SJSA1 (cell line): ENCODE measurements at places on chromosomes 7 and 10. TPM values are rescaled to one million over a fixed set of nuclear protein-coding genes. Genes with fewer than 3 reads are reported as not detected.

- no peaks in the 10 kb centered on the region for H3K27me3 ChIP-seq
- no peaks in the 10 kb centered on the region for H3K36me3 ChIP-seq
- no peak for DNase-seq
Observed at GRCh38 chr7:25381818-25382589, 153.7 kb upstream of the NPVF start.

DNA sequence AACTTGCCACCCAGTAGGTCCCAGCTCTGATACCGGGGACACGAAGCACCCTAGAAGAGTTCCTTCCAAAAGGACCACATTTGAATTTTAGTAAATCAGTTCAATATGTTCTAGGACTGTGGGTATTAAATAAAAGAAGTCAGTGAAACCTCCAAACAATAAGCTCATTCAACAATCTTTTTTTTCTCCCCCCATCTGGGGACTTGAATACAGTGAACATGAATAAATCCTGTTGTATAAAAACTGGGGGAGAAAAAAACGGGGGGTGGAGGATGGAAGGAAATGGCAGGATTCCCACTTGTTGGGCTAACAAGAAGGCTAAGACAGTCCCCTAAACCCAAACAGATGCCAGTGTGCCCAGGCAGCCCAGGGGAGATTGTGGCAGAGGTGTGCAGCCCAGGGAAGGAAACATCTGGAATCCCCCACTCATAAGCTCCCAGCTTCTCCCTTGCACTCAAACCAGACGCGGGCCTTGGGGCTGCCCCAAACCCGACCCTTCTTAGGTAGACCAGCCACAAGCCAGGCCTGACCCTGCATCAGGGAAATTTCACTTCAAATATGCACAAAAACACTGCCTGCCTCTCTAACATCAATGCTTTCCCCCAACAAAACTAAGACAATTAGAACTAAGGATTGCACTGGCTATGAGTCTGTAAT, 8.8 kb downstream of the AFAP1L2 start:
- no peak for DNase-seq
- no peak overlapping the region for H3K4me3 ChIP-seq
- H3K27ac ChIP-seq, result no peak overlapping the region
- H3K27me3 ChIP-seq, result no peaks in the 10 kb centered on the region

DNA sequence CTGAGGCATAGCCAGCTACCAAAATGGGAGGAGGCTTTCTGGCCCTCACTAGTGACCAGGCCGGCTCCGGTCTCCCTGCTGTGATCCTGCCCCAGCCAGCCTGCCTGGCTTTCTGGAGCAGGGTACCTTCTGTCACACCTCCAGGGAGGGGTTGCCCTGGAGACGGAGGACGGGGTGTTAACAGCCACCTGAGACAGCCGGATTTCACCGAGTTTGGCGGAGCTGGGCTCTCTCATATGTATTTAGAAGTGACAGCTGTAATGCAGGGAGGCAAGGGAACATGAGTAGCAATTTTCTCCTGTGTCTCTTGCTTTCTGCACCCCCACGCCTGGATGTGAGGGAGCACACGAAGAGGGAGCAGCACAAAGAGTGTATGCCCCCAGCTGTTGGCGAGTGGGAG, 473.3 kb downstream of the PLXNA4 start:
- DNase-seq, result no peak
- no peaks in the 10 kb centered on the region for H3K4me1 ChIP-seq
- no peaks in the 10 kb centered on the region for H3K36me3 ChIP-seq
- H3K27me3 ChIP-seq, result 0 out of 2 replicates have a peak, but pooled peaks cover 7% of the 10 kb centered on the region

DNA sequence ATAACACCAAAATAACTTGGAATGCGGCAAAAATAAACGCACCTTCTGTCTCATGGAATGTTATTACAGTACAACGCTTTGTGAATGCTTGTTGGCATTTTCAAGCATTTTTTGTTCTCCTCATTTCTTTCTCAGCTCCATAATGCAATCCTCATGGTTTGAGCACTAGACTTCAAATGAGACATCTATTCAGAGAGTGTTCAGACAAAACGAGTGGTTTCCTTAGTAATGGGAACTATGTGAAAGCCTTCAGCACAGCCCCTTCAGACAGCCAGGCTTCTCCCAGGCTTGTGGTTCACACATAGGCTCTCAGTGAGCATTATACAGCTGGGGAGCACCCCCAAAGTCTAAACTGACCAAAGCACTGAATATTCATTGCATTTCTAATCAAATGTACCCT, 8.6 kb upstream of the LRRN3 start:
- peak overlapping the region; percentile 95 for H3K27ac ChIP-seq
- H3K4me3 ChIP-seq, result no peak overlapping the region
- no peaks in the 10 kb centered on the region for H3K36me3 ChIP-seq
- peak; percentile 61 for DNase-seq
- H3K27me3 ChIP-seq, result no peaks in the 10 kb centered on the region
- H3K4me1 ChIP-seq, result peaks cover 45% of the 10 kb centered on the region

GRIFIN gene
- not detected in 2 replicates for total RNA-seq

ANKRD30A gene
- not detected in 2 replicates for total RNA-seq

CLCN1 gene
- total RNA-seq, result not detected in 2 replicates
